ENCODE measurements at places on chromosomes 3 and 15. TPM values are rescaled to one million over a fixed set of nuclear protein-coding genes. Genes with fewer than 3 reads are reported as not detected.

Gene CHRNA7
- 2.3 TPM for total RNA-seq

Gene NR2F2
- total RNA-seq, result 22.9 TPM

Gene CX3CR1
- 1.3 TPM for total RNA-seq

Gene GPR171
- total RNA-seq, result 7.2 TPM

Gene ALCAM
- 223 TPM for total RNA-seq

Gene SAMD7
- not detected for total RNA-seq

Gene ZMYND10
- total RNA-seq, result 1.9 TPM

Gene TGM5
- total RNA-seq, result 3.1 TPM

Gene NR2E3
- total RNA-seq, result 1.6 TPM

Gene RTP4
- total RNA-seq, result 2.3 TPM

Gene SERINC4
- total RNA-seq, result not detected

Gene MUC20
- 24.3 TPM for total RNA-seq

Gene MGLL
- 79.5 TPM for total RNA-seq

Gene PIF1
- total RNA-seq, result 1.3 TPM

Gene RNU5B-1
- total RNA-seq, result not detected

Gene TRIM42
- not detected for total RNA-seq

Gene IL12A
- total RNA-seq, result not detected

Gene SATB1
- total RNA-seq, result 51.1 TPM

Gene CCR3
- not detected for total RNA-seq

Gene TTC21A
- 16.1 TPM for total RNA-seq

Gene AHSG
- total RNA-seq, result not detected

Gene GOLGA8J
- not detected for total RNA-seq

Gene NOX5
- 1.9 TPM for total RNA-seq

Gene EFCC1
- total RNA-seq, result 3.9 TPM

Gene MORC1
- not detected for total RNA-seq

Gene MAPK6
- total RNA-seq, result 32.2 TPM

Gene TM2D3
- total RNA-seq, result 49.8 TPM

Gene MED12L
- total RNA-seq, result 1.6 TPM

Gene RGMA
- total RNA-seq, result 14.4 TPM

Gene TMEM212
- total RNA-seq, result not detected

Gene ANKRD63
- total RNA-seq, result not detected

Gene CCR8
- total RNA-seq, result not detected

Gene C3orf62
- 4.2 TPM for total RNA-seq

Gene C3orf33
- total RNA-seq, result 6.3 TPM

Gene SETD2
- 74.4 TPM for total RNA-seq

Gene PLCB2
- 4.3 TPM for total RNA-seq

Gene USP19
- 49.2 TPM for total RNA-seq

Gene EBLN2
- total RNA-seq, result 10.8 TPM

Gene DUOXA2
- total RNA-seq, result not detected

Gene TARS3
- total RNA-seq, result 32.8 TPM

Gene RAB11A
- total RNA-seq, result 147 TPM

Gene BCL2A1
- 1.6 TPM for total RNA-seq

Gene IL17RB
- total RNA-seq, result 46.5 TPM

Gene LTK
- 0.29 TPM for total RNA-seq

Gene TF
- 8.5 TPM for total RNA-seq

Gene C15orf61
- total RNA-seq, result 4.6 TPM

Gene ECE2
- not detected for total RNA-seq

Gene DPPA2
- not detected for total RNA-seq

Gene MNS1
- 2.3 TPM for total RNA-seq

Gene LRTM1
- total RNA-seq, result not detected

Gene SH3GL3
- not detected for total RNA-seq

Gene LRRC31
- total RNA-seq, result not detected

Gene PRSS50
- not detected for total RNA-seq

Gene MASP1
- 0.33 TPM for total RNA-seq

Gene FOXB1
- total RNA-seq, result not detected

Gene CSPG5
- total RNA-seq, result 0.98 TPM

Gene TRA2B
- 163 TPM for total RNA-seq

Gene DAZL
- total RNA-seq, result not detected
